LHCN-M2 (cell line): ENCODE measurements at places on chromosomes 3 and 15. TPM values are rescaled to one million over a fixed set of nuclear protein-coding genes. Genes with fewer than 3 reads are reported as not detected.

GRCh38 chr3:16932877-16933276 lies 48.1 kb downstream of the PLCL2 start:
- no peak for DNase-seq

GRCh38 chr15:99324082-99324620 lies 72.9 kb downstream of the LRRC28 start:
- DNase-seq, result peak; percentile 92

GRCh38 chr3:31461426-31461825 lies 71.3 kb upstream of the STT3B start:
- no peak for DNase-seq

- DNase-seq, result no peak
These were observed 22.3 kb downstream of the CLDN1 start for GRCh38 chr3:190299969-190300368.

DNA sequence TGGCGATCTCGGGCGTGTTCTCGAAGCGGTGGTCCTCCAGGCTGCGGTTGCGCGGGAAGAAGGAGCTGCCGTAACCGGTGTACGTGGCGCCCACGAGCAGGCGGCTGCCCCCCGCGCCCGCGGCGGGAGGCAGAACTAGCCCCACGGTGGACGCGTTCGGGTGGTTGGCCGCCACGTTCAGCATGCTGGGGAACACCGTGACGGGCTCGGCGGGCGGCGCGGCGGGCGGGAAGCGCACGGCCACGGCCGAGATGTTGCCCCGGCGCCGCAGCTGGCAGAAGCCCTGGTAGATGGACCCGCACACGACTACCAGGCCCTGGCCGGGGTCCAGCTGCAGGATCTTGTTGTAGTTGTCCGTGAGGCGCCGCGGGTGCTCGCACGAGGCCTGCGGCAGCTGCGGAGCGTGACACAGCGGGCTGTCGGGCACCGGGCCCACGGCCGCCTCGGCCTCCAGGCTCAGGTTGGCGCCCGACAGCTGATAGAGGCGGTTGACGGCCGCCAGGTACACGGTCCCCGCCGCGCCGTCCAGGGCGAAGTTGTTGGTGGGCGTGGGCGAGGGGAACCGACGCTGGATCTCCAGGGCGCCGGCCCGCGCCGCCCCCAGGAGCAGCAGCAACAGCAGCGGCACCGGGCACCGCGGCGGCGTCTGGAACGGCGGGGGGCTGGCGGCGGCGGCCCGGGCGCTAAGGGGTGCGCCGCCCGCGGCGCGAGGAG lies 397 bp downstream of the PLXND1 start:
- no peak for DNase-seq

DNA sequence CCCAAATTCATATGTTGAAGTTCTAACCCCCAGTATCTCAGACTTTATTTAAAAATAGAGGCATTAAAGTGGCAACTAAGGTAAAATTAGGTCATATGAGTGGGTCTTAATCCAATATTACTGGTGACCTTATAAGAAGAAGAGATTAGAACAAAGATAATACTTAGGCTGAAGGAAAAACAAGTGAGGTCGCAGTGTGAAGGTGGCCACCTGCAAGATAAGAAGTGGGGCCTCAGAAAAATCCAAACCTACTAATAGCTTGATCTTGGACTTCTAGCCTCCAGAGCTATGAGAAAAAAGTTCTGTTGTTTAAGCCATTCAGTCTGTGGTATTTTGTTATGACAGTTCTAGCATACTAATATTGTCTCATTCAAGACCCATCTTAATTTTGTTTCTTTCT lies 159.9 kb upstream of the PEX5L start:
- DNase-seq, result no peak

DNA sequence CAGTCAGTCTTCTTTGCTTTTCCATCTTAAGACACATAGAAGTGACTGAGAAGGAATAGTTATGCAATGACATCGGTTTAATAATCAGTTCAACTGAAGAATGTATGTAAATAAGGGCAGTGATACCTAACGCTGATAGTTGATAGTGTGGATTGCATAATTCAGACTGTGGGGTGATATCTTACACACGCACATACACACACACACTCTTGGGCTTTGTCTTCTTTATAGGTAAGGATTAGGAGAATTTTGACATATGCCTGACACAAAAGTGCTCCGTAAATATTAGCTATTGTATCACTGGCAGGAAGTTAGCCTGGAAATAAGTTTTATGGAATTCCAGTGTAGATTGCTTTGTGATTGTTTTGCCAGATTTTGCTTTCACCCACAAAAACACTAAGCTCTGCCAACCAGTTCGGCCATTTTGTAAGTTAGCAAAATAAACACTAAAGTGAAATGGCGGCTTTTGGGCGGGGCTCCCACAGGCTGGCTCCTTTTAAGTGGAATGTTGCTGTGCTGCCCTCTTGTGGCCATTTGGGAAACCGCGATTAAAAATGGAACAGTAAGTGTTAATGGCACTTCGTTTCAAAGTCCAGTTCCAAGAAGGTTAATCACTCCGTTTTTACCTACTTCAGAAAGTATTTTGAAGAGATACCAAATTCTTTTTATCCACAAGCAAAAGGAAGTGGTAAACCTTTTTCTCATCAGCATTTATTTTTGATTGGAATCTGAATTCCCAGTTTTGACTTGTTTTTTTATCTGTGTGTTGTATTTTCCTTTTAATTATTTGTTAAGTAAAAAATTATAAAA lies 17.7 kb downstream of the CHD2 start:
- DNase-seq, result peak; percentile 90

GRCh38 chr15:26551473-26551872 lies 221.4 kb downstream of the GABRB3 start:
- DNase-seq, result no peak

DNA sequence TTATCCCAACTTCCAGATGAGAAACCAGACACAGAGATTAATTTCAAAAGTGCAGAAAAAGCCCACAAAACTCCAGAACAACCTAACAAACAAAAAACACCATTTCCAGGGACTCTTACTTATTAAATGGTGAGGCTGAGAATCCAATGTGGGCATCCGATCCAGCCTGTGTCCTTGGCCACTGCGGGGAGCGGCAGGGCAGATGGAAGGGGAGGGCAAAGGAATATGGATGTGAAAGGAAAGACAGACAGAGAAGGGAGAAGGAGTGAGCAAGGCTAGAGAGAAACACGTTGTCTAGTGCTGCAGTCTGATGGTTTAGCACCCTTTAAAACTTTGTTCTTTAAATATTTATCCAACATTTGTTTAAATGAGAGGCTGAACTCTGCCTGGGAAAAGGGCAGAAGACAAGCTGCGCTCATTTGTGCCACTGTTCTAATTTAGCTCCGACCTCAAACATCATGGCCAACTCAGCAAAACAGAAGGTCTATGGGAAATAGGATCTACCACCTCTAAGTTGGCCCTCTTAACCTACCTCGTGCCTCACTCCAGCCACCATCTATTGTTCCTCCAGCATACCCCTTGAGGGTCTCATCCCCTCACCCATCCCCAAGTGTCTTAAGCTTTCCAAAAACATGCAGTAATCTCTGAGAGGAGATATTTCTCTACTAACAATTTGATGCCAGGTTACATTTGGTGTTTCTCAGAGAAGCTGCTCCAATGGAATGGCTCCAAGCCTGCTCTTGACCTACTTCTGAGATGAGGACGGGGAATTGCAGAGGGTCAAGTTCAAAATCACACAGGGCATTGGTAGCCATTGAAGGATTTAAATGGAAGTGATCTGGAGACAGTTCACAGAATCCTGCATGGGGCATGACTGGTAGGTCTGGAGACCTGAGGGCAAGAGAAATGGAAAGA lies 77.4 kb downstream of the CD47 start:
- DNase-seq, result no peak

GRCh38 chr3:100912571-100912970 lies 80.7 kb downstream of the ABI3BP start:
- DNase-seq, result no peak

DNA sequence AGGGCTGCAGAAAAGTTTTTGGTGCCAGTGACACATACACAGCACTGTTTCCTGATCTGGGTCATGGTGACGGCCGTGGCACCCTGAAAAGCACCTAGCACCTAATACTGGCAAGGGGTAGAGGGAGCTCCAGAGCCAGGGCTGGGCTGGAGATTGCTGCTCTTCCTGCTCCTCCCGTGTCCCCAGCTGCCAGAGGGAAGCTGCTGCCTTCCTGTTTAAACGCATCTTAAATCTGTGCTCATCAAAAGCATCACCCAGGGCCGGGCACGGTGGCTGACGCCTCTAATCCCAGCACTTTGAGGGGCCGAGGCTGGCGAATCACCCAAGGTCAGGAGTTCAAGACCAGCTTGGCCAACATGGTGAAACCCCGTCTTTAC lies 156.7 kb upstream of the MEF2A start:
- peak; percentile 56 for DNase-seq

GRCh38 chr15:28017423-28017924 lies 81.6 kb downstream of the OCA2 start:
- no peak for DNase-seq

The ZBBX gene
- not detected in 2 replicates for total RNA-seq

- DNase-seq, result no peak
These were observed 95.5 kb downstream of the ST6GAL1 start for GRCh38 chr3:187025656-187026316.

- peak; percentile 49 for DNase-seq
These were observed 25.7 kb downstream of the INSYN1 start for GRCh38 chr15:73727330-73727976.

The EPHB3 gene
- total RNA-seq, result 2.5 and 4.2 TPM in 2 replicates
